H9 (cell line): ENCODE measurements at places on chromosomes 2 and 18. TPM values are rescaled to one million over a fixed set of nuclear protein-coding genes. Genes with fewer than 3 reads are reported as not detected.

- no peak for DNase-seq
Measured at GRCh38 chr2:220941683-220942082, 630.4 kb downstream of the EPHA4 start.

GRCh38 chr2:166454006-166454595 is 39.9 kb downstream of the SCN7A start:
- DNase-seq = no peak

Gene ERICH2
- total RNA-seq = 0.66 and 1.2 TPM in 2 replicates

Gene GKN1
- not detected in 2 replicates for total RNA-seq

DNA sequence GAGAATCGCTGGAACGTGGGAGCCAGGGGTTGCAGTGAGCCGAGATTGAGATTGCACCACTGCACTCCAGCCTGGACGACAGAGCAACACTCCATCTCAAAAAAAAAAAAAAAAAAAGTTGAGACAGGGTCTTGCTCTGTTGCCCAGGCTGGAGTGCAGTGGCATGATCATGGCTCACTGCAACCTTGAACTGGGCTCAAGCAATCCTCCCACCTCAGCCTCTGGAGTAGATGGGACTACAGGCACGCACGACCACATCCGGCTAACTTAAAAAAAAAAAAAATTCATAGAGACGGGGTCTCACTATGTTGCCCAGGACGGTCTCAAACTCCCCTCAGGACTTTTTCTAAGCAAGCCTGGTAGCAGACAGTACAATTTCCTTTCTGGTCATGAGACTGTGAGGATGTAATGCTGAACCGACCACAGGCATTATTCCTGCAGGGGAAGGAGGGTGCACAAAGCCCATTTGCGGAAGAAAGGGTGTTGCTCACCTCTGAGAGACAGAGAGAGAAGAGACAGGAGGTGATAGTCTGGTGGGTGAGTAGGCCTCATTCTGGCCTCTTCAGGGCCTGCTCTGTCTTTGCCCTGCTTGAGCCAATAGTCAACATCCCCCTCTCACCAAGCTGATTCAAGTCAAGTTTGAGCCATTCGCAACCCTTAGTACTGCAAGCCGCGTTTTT is 205.3 kb downstream of the ZFP36L2 start:
- no peak for DNase-seq

Gene DYNAP
- 2.3 and 2.5 TPM in 2 replicates for total RNA-seq

GRCh38 chr18:62521593-62521992 is 1.2 kb upstream of the ZCCHC2 start:
- DNase-seq = no peak

Gene MOGAT1
- not detected in 2 replicates for total RNA-seq

- no peak for DNase-seq
Measured at GRCh38 chr18:48615566-48616401, 77.0 kb downstream of the CTIF start.

- DNase-seq = no peak
Measured at GRCh38 chr18:9094307-9095226, 7.9 kb upstream of the NDUFV2 start.

Gene CACNB4
- 1.4 and 1.5 TPM in 2 replicates for total RNA-seq

GRCh38 chr2:239818086-239818485 is 207.1 kb downstream of the NDUFA10 start:
- DNase-seq = peak; percentile 9

DNA sequence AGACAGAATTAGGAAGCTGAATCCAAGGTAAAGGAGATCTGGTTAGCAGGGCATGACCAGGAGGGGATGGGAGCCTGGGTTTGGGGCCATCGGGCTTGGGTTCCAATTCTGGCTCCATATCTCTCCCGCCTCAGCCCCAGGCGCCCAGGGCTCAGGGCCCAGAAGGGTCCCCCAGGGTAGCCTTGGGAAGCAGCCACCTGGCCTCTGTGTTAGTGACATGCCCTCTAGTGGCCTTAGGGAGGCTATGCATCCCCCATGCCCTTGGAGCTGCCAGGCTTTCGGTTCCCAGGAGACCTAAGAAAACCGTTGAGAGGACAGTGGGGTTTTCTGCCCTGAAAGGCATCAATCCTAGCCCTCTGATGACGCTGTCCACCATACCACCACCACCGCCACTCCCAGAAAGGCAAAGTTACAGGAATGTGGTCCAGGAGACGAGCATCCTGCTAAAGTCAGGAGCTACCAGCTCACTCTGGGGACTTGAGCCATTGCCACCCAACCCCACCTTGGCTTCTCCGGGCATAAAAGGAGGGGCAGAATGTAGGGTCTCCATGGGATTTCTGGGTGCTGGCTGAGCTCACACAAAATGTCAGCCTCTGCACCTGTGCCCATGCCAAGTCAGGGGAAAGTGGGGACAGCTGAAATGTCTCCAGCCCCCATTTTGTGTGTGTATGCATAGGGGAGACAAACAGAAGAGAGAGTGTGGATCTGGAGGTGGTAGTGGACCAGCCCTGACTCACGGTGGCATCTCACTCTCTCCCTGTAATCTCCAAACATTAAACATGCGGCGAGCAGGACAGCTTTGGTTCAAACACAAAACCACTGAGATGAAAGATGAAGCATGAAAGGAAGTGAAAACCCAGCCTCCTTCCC is 56.5 kb downstream of the EMX1 start:
- DNase-seq = peak; percentile 82

DNA sequence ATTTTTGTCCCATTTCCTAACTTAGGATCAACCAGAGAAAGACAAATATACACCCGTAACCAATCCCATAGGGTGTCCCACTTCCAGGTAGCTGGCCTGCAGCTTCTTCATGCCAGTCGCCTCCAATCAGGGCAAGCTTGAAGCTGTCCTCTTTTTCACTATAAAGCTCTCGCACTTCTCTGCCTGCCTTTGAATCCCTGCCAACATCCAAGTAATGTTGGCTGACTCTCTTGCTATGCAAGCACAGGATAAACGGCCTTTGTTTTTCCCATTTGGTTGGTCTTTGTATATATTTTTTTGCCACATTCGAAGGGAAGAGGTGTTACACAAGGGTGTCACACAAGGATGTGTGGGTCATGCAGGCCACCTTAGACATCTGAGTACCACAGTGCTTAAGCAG is 388.8 kb downstream of the CBLN2 start:
- DNase-seq = no peak

GRCh38 chr2:46382331-46383112 is 85.3 kb downstream of the EPAS1 start:
- DNase-seq = peak; percentile 11
